HT-29 (cell line): ENCODE measurements at places on chromosomes 3 and 15.

- no peak for DNase-seq
These were observed 54.2 kb upstream of the CGNL1 start for GRCh38 chr15:57321973-57322601.

- no peak for DNase-seq
These were observed 79.3 kb upstream of the TCF12 start for GRCh38 chr15:56839099-56839498.

DNA sequence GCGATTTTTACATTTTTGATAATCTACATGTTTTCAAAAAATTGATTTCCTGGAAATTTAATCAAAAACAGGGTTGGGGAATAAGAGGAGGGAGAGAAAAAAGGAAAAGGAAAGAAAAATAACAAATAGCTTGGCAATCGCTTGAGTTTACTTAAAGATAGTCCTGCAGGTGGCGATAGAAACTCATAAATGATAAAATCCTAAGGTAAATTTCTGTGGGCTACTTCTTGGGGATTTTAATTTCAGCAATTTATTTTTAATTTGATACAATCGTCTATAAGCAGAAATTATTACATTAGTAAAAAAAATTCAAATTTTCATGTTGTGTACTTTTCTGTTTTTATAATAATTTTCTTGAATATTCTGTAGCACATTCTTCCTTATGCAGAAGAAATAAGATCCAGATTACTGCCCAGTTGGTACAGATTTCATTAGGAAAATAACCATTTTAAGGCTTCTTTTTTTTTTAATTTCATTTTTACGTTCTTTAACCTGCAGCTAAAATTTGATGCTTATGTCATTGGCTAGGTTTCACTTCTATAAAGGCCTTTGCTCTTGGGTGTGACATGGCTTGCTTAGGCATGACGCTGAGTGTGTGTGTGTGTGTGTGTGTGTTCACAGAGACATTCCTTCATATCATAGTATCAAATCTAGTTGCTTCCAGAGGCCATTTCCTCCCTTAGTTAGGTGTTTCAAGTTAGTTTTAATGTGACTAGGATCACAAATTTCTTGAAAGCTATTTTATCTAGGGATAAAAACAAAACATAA, 181.8 kb downstream of the MCTP2 start:
- DNase-seq = peak; percentile 59

- DNase-seq = no peak
These were observed 40.7 kb downstream of the RFT1 start for GRCh38 chr3:53089511-53089910.

DNA sequence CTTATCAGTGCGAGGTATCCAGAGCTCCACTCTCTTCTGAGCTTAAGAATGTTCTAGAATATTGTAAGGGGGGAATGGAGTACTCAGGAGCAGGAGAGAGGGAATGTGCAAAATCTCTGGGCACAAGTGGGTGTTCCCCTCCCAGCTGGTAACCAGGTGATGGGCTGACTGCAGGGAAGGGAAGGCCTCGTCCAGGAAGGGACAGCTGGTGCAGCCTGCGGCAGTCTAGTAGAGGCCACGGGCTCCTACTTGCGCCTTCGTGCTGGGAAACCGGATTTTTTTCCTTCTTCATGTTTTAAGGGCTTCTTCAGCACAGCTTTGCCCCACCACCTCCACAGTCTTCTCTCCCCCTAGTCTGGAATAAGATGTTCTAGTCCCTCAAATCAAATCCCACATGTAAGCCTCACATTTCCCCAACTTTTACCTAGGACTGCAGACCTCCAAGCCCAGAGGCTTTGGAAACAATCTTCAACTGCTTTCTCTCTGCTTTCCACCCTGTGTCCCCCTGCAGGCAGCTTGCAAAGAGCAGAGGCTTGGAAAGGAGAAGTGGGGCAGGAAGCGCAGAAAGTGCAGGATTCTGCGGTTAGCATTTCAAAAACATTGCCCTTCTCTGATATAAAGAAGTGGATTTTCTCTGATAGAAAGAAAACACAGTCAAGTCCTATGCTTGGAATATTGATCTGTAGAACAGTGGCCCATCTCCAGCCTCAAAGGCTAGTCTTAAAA, 11.9 kb upstream of the CGNL1 start:
- no peak for DNase-seq

DNA sequence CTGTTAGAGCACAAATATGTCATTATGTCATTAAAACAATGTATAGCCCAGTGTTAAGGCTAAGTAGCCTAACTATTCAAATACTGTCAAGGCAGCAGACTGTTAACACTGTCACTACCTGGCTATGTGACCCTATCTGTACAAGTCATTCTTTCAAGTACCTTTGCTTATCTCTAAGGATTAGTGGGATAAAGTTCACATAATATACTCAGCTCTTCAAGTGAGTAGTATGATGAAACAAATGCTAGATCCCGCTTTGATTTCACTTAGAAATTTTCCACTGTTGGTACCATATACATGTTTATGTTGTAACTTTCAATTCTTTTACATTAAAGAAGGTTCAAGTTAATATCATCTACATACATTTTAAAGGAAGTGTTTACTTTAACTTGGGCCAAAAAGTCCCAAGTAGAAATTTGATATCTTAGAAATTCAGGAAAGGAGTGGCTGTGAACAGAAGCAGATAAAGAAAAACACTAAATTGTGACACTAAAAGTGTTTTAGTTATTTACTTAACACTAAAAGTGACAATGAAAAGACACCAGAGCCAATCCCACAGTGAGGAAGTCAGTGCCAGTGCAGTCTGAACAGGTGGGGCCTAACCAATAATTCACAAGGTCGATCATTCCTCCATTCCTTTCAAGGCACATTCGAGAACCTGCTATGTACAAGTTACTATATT, 4.8 kb upstream of the RFX7 start:
- DNase-seq = no peak

DNA sequence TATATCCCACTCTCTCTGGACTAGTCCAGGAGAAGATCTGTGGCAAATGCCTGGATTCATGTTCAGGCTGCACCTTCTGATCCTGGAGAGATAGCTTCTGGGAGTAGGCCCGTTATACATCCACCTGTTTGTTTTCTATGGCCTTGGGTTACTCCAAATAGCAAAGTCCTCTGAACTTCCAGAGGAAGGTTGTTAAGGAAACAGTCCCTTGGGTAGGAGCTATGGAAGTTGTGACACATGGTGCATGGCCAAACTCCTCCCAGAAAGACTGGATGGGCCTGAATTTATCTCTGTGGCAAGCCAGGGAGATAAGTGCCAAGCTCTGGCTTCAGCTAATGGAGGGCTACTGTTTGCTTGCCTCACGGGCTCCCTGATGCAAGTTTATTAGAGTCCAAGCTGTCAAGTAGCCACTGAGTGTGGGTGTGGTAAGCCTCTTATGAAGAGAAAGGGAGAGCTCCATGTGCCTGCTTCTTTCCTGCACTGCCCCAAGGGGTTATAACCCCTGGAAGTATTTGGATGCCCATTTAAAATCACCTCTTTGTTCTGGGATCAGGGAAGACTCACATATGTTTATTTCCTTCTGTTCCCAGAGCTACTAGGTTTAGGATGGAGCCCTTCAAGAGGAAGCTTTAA, 328.7 kb upstream of the ATP11B start:
- DNase-seq = no peak

DNA sequence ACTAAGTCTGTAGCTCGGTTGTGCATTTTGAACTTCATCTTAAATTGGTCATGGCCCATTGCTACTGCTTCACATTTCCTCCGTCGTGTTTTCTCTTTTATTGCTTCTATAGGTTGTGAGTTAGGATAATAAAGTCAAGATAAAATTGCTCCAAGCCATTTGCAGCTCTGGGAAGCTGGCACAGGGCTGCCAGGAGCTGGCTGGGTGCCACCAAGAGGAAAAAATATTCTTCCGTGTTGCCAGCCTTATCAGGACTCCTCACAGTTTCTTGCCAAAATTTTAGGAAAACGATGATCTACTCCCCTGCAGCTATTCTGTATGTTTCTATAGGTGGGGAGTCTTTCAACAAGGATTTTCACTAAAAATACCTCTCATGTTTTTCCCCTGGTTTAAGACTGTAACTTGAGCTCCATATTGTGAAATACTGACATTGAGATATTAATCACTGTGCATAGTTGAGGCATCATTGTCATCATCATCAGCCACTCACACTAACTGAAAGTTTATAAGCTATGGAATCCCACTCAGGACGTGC, 55.4 kb upstream of the PIAS1 start:
- DNase-seq = peak; percentile 61

- DNase-seq = no peak
These were observed 626 bp upstream of the PTPRG start for GRCh38 chr3:61560517-61561373.

DNA sequence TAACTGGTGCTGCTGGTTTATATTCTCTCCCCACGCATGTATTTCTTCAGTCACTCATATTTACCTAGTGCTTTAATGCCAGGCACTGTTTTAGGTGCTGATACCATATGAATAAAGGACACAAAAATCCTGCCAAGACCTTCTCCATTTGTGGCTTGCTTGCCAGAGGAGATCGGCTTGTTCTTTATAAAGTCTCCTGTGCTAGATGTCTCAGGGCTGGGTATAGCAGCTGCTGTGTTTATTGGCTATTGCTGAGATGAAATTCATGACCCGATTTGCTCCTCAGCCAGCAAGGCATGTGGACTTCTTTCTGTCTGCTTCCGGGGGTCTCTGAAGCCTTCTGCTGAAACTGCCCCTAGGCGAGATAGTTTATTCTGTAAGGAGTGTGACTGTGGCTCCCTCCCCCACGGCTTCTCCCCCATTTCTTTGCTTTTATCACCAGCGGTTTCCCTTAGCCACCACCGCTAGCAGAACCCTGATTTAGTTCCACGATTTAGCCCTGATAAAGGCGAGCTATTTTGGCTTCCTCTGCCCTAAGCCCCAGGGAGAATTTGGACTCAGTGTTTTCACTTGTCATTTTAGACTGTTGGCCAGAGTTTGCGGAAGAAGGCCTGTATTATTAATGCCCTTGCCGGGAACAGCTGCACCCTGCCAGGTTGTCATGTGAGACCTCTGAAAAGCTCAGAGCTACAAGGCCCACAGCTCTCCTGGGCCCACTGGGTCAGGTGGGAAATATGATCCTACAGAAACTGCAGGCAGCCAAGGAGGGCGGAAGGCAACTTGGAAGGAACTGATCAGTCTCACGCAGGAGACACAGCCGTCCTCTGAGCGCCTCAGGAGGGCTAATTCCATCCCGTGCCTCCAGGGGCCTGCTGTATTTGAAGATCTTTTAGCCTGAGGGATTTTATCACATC, 46.8 kb downstream of the ST6GAL1 start:
- DNase-seq = no peak

DNA sequence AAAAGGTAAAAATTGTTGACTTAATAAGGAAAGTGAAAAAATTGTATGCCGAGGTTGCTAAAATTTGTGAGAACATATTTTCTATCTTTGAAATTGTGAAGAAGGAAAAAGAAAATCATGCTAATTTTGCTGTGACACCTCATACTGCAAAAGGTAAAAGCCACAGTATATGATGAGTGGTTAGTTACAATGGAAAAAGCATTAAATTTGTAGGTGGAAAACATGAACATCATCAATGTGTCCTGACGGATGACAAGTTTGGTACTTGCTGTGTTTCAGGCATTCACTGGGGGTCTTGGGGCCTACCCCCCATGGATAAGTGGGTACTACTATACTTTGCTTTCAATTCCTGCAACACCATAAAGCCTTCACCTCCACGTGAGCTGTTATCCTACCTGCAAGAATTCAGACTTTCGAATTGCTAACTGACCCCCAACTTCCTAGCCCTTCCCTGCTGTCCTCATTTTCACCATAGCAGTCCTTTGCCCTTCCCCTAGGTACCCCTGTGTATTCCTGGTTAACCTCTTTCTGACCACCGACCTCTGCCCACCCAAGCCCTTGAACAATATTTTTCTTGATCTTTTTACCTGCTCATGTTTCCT, 62.4 kb downstream of the RAB7A start:
- no peak for DNase-seq

GRCh38 chr3:197882586-197882985, 67.4 kb upstream of the RPL35A start:
- DNase-seq = no peak

DNA sequence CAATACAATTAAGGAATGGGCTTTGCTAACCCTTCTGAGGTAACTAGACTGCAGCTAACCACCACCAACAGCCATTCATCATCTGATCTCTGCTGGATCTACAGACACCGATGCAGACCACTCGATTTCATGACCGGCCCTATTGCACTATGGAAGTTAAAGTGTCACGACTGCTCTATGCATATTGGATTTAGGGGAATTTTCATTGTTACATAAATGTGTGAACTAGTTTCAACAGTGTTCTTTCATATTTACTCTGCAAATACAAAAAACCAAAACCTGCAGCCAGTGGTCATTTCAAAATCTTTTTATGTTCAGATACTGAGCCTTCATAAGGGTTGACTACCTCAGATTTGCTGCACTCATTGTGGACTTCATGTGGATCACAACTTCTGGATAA, 14.5 kb downstream of the CDV3 start:
- no peak for DNase-seq

DNA sequence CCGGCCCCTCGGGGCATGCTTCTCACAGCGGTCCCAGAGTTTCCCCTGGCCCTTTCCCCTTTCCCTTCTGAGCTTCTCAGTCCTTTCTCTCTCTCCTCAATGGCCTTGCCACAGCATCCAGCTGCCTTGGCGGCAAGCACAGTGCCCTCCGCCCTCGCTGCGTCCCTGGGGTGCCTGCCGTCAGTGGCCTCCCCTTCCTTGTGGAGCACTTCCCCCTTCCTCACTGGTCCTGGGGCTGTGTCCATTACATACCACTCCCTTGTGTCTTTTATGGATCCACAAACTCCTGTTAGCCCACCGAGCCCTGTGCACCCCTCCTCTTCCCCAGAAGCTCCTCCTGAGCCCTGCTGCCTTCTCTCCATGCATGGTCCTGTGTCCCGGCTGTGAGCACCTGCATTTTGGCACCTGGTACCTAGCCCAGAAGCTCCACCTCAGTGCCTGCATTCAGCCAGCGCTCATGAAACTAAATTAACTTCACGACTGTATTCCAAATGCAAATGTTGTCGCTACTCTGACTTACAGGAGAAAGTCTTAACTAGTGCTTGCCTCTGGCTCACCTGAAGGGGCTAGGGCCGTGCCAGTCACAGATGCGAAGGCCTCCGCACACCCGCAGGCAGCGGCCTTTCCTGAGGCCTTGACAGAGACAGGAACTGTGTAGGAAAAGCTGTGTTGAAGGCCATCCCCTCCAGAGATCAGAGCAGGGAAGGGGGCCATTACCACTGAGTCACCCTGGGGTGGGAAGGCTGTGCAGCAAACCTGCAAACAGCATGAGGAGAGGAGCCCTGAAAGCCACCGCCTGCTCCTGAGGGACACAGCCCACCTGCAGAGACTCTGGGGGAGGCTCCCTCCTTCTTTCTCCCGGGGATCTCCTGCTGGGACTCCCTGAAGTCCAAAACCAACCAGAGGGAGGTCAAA, 19.1 kb upstream of the KLF13 start:
- DNase-seq = no peak

- DNase-seq = no peak
These were observed 81.0 kb upstream of the KCNMB2 start for GRCh38 chr3:178455226-178455625.

GRCh38 chr3:60010781-60011180, 961.0 kb upstream of the CFAP20DC start:
- DNase-seq = no peak

GRCh38 chr3:55476515-55476914, 10.6 kb downstream of the WNT5A start:
- no peak for DNase-seq
